Activated CD4-positive, alpha-beta T cell treated with anti-CD3 and anti-CD28 coated beads, Interleukin-2, amount 50 U/mL, for 4 hours (primary cell): ENCODE measurements at places on chromosomes 2 and 18.

GRCh38 chr18:75216212-75216910 lies 5.8 kb downstream of the TSHZ1 start:
- DNase-seq = no peak

DNA sequence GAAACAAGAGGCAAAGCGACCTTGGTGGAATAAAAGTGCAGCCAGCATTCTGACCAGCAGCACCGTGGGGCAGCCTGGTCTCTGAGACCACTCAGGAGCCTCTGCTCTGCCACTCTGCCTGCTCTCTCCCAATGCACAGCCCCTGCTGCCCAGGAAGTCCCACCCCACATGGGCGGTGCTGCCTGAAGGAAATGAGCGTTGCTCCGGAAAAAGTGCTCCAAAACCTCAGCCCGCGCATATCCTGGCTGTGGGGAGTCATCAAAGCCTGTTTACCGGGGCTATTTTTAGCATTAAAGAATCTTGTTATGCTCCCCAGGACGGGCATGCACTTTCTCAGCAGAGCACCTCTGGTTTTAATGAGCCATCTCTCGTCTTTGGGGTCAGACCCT lies 54.5 kb downstream of the EPAS1 start:
- DNase-seq = peak; percentile 50

DNA sequence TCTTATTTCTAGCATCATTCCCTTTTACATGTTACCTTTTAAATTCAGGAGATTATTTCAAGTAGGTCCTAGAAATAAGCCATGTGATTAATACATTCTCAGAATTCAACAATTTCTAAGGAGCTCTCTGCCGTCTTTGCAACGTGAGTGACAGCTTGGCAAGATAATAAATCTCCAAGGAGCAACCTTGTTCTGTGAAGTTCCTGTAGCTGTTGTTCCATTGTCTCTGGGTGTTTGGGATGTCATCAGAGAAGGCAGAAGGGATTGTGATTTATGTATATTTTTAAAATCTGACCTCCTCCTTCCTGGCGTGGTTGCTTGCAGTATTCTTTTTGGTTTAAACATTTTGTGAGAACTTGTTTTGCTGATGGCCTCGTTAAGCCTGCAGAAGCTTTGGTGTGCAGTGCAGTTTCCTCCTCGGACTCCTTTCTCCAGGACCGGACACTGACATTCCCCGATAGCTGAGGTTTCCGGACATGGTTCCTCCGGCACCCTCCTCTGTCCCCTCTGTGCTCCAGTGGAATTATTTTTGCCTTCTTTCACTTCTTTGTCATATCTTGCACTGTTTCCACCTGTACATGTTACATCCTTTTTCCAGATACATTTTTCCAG lies 33.7 kb downstream of the RAMP1 start:
- DNase-seq = no peak

- DNase-seq = no peak
Measured at GRCh38 chr2:239917957-239918481, 107.1 kb downstream of the NDUFA10 start.

- DNase-seq = no peak
Measured at GRCh38 chr18:79546781-79547272, 132.8 kb upstream of the CTDP1 start.

GRCh38 chr2:107569496-107569895 lies 257.2 kb upstream of the RGPD4 start:
- DNase-seq = no peak

GRCh38 chr2:152443771-152444170 lies 108.8 kb downstream of the FMNL2 start:
- DNase-seq = no peak

DNA sequence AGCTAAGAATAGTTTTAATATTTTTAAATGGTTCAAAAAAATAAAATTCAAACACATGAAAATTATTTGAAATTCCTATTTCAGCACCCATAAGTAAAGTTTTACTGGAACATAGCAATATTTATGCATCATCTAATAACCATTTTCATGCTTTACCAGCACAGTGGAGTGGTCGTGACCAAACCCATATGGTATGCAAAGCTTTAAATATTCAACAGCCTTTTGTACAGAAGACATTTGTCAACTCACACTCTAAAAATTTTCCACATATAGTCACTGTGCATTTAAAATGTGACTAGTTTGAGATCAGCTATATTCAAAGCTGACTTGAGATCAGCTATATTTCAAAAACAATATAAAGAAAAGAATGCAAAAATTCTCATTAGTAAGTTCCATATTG lies 46.2 kb downstream of the PUM2 start:
- DNase-seq = no peak

DNA sequence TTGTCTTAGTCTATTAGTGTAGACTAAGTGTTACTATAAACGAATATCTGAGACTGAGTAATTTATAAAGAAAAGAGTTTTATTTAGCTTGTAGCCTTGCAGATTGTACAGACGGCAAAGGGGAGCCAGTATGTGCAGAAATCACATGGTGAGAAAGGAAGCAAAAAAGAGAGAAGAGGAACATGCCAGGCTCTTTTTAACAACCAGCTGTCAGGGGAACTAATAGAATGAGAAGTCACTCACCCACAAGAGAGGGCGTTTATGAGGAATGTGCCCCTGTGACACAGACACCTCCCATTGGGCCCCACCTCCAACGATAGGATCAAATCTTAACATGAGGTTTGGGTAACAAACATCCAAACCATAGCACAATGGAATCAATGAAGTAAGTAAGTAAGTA lies 20.6 kb upstream of the ZNF804A start:
- no peak for DNase-seq

DNA sequence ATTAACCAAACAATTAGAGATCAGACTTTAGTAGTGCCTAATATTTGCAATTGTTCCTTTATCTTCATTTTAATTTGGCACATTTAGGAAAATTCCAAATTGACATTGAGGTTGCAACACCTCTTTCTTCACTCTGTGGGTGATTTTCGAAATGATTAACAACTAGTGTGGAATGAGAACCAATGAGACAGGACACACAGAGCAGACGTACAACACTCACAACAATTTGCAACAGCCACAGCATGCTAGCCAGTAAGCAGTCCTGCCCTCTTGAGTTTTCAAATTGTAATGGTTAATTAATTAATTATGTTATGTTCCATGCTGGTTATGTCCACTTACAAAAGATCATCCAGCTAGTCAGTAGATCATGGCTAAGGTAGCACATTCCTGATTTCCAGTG lies 339.3 kb downstream of the LRP1B start:
- no peak for DNase-seq
